ENCODE measurements at places on chromosomes 1 and 21.

DNA sequence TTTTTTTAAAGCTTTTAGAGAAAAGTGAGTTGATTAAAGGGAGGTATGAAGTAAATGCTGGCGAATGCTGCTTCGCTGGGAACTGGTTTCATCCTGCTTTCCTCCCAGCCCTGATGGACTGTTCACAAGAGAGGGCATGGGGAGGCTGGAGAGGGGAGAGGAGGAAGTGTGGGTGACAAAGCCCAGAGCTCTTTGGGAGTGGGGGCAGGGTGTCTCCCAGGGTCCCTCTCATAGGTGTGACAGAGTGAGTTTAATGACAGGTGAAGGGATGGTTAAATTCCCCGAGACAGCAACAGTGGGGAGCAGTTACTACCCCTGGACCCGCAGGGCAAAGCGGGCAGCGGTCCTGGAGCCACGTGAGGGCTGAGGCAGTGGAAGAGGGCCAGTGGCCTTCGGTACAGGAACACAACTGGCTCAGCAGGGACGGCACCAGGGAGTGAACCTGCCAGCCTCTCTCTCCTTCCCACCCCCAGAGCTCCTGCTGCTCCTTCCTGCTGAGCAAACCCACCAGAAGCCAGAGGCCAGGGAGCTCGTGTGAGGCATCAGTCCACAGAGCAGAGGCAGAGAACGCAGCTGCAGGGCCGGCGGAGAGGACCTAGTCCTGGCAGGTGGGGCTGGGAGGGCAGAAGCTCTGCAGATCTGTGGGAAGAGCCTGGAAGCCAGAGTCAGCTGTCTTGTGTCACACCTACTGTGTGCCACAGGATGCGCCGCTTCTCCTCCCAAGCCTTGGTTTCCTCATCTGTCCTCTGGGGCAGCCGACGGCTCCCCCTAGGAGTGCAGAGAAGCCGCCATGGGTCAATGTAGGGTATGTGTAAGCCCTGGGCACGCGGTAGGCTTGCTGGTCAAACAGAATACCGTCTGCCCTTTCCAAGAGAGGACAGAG, 20.9 kb upstream of the LRP8 start:
- DNase-seq, result no peak

- DNase-seq, result no peak
Observed at GRCh38 chr1:65026235-65026634, 59.9 kb upstream of the JAK1 start.

- DNase-seq, result no peak
Observed at GRCh38 chr1:245131026-245131393, 23.8 kb upstream of the KIF26B start.

- DNase-seq, result no peak
Observed at GRCh38 chr1:238487931-238488330, 597.2 kb upstream of the ZP4 start.

DNA sequence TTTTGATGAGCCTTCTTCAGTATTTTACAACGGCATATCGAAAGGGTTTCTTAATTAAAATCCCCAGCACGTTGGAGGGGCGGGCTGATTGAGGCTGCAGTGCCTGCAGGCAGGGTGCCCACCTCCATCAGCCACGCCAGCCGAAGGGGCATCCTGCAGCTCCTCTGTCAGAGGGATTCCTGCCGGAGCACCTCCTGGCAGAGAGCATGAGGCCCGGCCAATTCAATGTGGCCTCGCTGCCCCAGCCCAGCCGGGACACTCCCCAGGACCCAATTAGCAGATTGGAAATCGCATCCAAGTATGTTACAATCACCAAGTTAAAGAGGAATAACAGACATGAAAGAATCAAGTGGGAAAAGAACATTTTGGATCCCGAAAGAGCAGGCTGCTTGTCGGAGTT, 216.6 kb downstream of the ST6GALNAC3 start:
- DNase-seq, result no peak

DNA sequence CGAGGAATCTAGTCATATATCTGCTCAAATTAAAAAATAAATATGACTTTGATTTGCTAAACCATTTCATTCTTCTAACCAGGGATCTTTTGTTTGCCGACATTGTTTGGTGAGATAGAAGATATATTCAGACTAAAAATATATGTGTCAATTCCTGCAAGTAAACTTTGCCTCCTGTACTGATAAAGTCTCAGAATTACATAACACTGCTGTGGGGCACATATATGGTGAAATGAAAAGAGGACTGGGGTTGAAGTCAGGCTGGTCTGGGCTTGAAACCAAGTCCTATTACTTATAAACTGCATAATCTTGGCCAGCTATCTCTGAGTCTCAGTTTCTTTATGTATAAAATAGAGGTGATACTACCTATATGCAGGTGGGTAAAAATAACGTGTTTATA, 9.8 kb downstream of the SCMH1 start:
- DNase-seq, result no peak

- no peak for DNase-seq
Observed at GRCh38 chr1:81802707-81803430, 2.1 kb downstream of the ADGRL2 start.

DNA sequence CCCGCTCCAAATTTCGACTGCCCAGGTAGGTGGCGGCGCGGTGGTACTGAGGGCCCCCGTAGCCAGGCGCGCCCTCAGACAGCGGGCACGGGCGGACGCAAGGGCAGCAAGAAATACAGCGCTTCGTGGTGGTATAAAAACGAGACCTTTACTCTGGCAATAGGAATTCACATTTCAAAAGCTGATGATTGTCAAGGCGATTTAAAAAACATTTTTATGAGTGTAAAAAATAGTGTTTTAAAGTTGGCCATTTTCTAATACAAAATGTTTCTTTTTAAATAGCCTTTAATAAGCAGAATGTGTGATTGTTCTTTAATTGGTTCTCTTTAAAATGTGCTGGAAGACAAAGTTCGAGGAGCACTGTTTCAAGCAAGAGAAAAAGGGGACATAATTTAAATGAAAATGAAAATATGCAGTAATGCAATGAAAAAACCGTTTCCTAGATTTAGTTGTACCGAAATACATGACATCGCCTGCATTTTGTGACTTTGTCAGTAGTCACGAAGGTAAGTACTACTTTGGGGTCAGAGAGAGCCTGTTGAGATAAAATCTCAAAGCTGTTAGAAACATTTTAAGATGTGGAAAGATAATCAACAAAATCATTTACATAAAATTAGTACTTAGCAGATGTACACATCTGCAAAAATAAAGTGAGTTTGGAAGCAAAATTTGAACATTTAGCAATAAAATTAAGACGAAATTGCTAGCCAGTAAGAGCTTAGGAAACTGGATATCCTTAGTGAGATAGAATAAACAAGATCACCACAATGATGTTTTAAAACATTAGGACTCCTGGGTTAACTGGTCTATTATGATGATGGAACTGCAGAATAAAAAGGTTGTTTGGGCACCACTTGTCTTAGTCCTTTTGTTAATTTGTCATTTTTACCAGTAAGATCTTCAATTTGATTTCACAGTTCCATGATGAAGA, 1.1 kb upstream of the PSMG1 start:
- no peak for DNase-seq

GRCh38 chr1:202101184-202101583, 21.5 kb upstream of the GPR37L1 start:
- DNase-seq, result no peak

DNA sequence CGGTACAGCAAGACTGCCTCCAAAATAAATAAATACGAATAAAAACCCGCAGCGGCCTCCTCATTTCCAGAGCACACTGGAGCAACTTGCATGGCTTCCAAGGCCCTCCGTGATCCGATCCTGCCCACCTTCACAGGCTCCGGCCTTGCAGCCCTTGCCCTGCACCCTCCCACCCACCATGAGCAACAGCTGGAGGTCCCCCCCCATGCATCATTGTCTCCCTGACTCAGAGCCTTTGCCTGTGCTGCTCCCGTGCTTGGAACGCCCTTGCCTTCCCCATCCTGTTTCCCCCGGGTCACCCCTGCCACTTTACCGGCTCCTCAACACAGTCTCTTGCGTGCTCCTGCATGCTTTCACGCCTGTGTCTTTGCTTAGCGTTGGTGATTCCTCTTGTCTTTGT, 71.0 kb upstream of the ANGPTL1 start:
- DNase-seq, result no peak

- no peak for DNase-seq
Observed at GRCh38 chr1:145786271-145786670, 37.6 kb downstream of the RNF115 start.

- DNase-seq, result no peak
Observed at GRCh38 chr1:17117451-17118265, 1.6 kb downstream of the PADI2 start.

DNA sequence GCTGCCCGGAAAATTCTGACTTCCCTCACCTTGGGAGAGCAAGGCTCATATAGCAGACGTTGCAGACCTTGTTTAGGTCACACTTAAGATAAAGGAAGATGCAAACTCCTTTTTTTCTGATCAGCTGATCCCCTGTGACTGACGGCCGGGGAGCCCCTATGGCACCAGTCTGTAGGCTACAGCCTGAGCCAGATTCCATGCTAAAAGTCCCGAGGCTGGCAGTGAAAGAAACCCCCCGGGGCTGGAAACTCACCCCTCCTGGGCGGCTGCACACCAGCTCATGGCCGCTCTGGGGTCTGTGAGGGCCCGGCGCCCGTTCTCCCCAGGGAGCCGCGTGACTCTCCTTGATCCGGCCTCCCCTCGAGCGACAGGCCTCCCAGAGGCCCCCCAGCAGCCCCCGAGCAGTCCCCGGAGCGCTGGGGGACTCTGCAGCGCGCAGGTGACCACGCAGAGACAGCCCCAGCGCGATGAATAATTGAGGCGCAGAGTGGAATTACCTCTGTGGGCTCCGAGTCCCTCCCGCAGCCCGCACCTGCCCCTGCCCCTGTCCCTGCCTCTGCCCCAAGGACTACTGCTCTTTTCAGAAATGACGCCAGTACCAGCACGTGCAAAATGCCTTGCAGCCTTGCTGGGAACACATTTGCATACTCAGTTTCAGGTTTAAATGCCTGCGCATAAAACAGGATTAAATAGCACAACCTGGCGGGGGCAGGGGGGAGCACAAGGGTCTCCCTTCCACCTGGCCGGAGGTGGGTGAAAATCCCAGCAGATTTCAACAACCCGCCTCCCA, 62.6 kb upstream of the CLDN14 start:
- peak; percentile 70 for DNase-seq

DNA sequence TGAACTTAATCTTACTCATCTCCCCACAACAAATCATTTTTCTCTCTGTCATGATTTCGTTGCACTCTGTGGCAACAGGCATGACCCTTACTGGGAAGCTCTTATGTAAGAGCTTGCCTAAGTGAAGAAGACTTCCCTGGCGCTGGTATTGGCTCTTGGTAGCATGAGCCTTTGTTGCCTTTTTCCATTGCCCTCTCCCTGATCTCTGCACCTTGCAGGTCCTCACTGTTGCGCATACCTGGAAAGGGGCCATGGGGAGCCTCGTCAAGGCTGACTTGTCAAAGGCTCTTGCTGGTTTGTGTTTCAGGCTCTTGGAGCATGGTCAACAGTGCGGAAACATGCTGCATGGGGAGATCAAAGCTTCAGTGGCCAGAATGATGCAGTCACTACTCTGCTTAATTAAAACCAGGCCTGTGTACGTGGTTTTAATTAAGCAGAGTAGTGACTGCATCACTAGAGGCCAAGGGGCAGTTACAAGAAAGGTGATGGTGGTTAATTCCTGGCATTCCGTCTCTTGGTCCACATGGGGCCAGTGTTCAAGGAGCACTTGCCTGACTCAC, 141.3 kb downstream of the SPATA46 start:
- DNase-seq, result no peak

DNA sequence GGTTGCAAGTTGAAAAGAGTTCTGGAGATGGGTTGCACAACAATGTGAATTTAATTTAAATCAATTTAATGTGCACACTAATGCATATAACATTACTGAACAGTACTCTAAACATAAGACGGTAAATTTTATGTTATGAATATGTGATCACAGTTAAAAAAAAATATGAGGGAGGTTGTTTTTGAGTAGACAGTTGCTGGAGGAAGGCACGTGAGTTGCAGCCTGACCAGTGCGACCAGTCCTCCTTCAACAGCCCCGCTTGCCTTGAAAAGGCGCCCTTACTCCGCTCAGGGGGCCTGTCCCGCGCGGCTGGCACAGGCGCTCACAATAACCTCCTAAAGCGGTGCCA, 322 bp upstream of the OLIG1 start:
- DNase-seq, result no peak
